ENCODE measurements at places on chromosomes 2 and 18. TPM values are rescaled to one million over a fixed set of nuclear protein-coding genes. Genes with fewer than 3 reads are reported as not detected.

- peak; percentile 43 for DNase-seq
Observed at GRCh38 chr18:59140302-59140885, 710 bp downstream of the SEC11C start.

Gene GCG
- 0.39 TPM for total RNA-seq

Gene TUBB8B
- total RNA-seq = not detected

Gene GAREM1
- 0.29 TPM for total RNA-seq

Gene AKAIN1
- not detected for total RNA-seq
